ENCODE measurements at places on chromosomes 12 and 14.

DNA sequence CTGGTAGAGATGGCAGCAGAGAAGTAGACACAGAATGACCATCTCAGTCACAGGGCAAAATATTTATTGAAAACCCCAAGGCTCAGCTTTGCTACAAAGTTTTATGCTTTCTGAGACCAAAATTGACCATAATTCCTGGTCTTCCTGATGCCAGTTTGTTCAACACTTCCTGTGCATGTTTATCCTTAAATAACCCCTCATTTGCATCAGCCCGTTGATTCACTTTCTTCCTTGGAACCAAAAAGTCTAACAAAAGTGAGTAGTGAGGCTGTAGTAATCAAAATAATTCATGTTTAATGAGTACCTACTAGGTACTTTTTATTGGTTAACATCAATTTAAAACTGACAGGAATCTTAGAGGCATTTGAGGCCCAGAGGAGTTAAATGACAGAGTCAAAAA is 51.7 kb downstream of the TRHDE start:
- no peak for DNase-seq
- H3K27ac ChIP-seq = no peak overlapping the region
- no peak overlapping the region for H3K4me3 ChIP-seq
- no peaks in the 10 kb centered on the region for H3K27me3 ChIP-seq
- H3K4me1 ChIP-seq = no peaks in the 10 kb centered on the region

DNA sequence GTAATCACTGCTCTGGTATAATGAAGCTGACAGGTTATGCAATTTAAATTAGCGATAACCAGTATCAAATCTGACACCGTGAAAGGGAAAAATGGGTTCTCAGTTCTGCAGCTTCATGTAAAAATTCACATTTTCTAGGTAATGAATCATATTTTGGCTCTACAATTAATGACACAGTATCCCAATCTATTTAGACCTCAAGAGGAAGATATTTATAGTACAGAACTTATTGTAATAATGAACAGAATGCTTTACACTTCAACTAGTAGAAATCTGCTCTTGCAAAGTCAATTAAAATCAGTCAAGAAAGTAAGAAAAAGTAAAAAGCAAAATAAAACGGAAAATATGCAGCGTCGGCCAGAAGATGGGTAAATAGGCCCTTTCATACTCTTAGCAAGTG is 24.3 kb downstream of the SEL1L start:
- no peak overlapping the region for H3K4me3 ChIP-seq
- H3K27me3 ChIP-seq = no peaks in the 10 kb centered on the region
- no peak for DNase-seq
- H3K4me1 ChIP-seq = no peaks in the 10 kb centered on the region

- peaks cover 36% of the 10 kb centered on the region for H3K36me3 ChIP-seq
- peak overlapping the region; percentile 93 for H3K4me3 ChIP-seq
- DNase-seq = peak; percentile 18
- no peaks in the 10 kb centered on the region for H3K27me3 ChIP-seq
- peaks cover 48% of the 10 kb centered on the region for H3K4me1 ChIP-seq
Measured at GRCh38 chr12:56723889-56724700, 1.0 kb downstream of the NACA start.

DNA sequence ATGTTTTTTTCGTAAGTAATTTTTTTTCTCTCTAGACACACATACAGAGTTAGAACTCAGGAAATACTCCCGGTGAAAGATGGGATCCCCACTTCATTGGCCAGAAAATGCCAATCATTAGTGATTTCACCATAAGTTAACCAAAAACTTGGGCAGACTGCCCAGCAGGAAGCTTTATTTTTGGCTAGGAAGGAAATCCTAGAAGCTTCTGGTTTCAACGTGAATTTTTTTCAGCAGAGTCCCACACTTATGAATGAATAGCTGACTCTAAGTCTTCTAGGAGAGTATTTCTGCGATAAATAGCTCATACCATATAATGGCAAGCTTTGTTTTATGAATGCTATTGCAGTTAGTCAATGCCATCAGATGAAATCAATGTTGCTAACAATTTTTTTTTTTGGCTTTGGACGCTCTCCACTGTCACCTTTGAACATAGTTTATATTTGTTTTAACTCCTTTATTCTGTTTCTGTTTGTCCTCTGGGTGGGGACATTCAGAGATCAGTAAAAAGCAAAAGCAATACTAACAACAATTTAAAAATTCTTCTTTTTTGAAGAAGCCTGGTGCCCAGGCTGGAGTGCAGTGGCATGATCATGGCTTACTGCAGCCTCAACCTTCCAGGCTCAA is 9.5 kb downstream of the PPP1CC start:
- H3K4me3 ChIP-seq = no peak overlapping the region
- peaks cover 19% of the 10 kb centered on the region for H3K4me1 ChIP-seq
- DNase-seq = no peak
- no peak overlapping the region for H3K27ac ChIP-seq
- peaks cover 39% of the 10 kb centered on the region for H3K36me3 ChIP-seq
- H3K27me3 ChIP-seq = no peaks in the 10 kb centered on the region

DNA sequence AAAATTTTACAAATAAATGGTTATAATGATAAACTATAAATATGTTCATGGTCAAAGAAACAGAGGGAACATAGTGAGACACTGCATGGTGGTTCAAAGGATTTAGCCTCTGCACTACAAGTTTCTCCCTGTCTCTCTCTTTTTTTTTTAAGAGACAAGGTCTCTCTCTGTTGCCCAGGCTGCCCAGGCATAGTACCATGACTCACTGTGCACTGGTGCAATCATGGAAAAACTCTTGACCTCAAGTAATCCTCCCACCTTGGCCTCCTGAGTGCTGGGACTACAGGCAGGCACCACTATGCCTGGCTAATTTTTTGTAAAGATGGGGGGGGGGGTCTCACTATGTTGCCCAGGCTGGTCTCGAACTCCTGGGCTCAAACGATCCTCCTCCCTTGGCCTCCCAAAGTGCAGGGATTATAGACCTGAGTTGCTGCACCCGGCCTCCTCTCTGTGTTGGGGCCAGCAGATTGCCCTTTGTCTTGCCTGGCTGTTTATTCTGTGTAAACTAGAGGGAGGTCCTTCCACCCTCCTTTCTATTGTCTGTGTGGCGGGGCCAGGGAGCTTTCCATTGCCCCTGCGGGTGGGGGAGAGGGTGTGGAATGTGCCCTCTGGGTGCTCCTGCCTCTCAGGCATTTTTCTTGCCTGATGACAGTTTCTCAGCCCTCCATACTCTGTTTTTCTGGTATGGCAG is 22.1 kb downstream of the MTHFD1 start:
- no peaks in the 10 kb centered on the region for H3K4me1 ChIP-seq
- H3K27ac ChIP-seq = peak overlapping the region; percentile 37
- H3K27me3 ChIP-seq = no peaks in the 10 kb centered on the region
- peak; percentile 55 for DNase-seq
- H3K36me3 ChIP-seq = peaks cover 19% of the 10 kb centered on the region

- H3K27ac ChIP-seq = peak overlapping the region; percentile 95
- peaks cover 33% of the 10 kb centered on the region for H3K27me3 ChIP-seq
Measured at GRCh38 chr12:4271717-4272423, 1.7 kb upstream of the CCND2 start.

- no peaks in the 10 kb centered on the region for H3K36me3 ChIP-seq
- H3K27me3 ChIP-seq = no peaks in the 10 kb centered on the region
- H3K4me3 ChIP-seq = no peak overlapping the region
- no peak for DNase-seq
- no peak overlapping the region for H3K27ac ChIP-seq
Measured at GRCh38 chr12:120013659-120014380, 24.8 kb downstream of the BICDL1 start.

DNA sequence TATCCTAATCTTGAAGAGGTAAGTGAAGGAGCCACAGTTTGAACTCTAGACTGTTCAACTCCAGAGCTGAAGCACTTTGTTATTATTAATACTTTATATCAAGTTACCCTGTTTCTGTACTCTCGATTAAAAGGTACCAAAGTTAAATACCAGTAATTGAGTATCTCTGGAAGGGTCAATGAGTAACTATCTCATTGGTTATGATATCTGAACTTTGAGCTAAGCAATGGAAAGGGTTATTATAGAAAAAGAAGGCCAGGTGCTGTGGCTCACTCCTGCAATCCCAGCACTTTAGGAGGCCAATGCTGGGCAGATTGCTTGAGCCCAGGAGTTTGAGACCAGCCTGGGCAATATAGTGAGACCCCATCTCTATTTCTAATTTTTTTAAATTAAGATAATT is 9.9 kb downstream of the TMEM19 start:
- no peaks in the 10 kb centered on the region for H3K36me3 ChIP-seq
- H3K4me3 ChIP-seq = no peak overlapping the region
- no peaks in the 10 kb centered on the region for H3K4me1 ChIP-seq
- no peak for DNase-seq

DNA sequence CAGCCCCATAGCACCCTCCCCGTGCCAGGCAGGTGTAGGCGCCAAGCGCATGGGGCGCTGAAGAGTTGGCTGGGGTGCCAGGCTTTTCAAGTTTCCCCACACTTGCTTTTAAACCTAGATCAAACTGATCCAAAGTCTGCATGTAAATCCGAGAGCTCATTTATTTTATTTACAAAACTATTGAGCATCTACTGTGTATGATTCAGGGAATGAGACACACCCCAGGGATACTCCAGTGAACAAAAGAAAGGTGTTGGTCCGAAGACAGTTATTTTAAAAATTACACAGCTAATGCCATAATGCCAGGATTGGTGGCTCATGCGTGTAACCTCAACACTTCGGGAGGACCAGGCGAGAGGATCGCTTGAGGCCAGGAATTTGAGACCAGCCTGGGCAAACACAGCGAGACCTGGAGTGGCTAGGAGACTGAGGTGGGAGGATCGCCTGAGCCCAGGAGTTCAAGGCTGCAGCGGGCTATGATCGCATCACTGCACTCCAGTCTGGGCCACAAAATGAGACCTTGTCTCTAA is 780 bp upstream of the SLC41A2 start:
- H3K36me3 ChIP-seq = no peaks in the 10 kb centered on the region
- 0 out of 2 replicates have a peak, but pooled peaks cover 9% of the 10 kb centered on the region for H3K4me1 ChIP-seq
- peak overlapping the region; percentile 75 for H3K4me3 ChIP-seq
- peak; percentile 26 for DNase-seq
- peaks cover 35% of the 10 kb centered on the region for H3K27me3 ChIP-seq
- no peak overlapping the region for H3K27ac ChIP-seq

- no peaks in the 10 kb centered on the region for H3K4me1 ChIP-seq
- no peak overlapping the region for H3K4me3 ChIP-seq
- H3K27me3 ChIP-seq = no peaks in the 10 kb centered on the region
- no peak overlapping the region for H3K27ac ChIP-seq
Measured at GRCh38 chr12:16492820-16493797, 112.9 kb downstream of the LMO3 start.

- peaks cover 25% of the 10 kb centered on the region for H3K4me1 ChIP-seq
- no peak overlapping the region for H3K27ac ChIP-seq
- H3K27me3 ChIP-seq = no peaks in the 10 kb centered on the region
- peak; percentile 36 for DNase-seq
- no peak overlapping the region for H3K4me3 ChIP-seq
Measured at GRCh38 chr12:65958456-65958855, 134.2 kb downstream of the HMGA2 start.

GRCh38 chr12:91785655-91786498 is 359.8 kb downstream of the BTG1 start:
- DNase-seq = no peak
- no peak overlapping the region for H3K4me3 ChIP-seq
- no peaks in the 10 kb centered on the region for H3K36me3 ChIP-seq
- H3K4me1 ChIP-seq = peaks cover 13% of the 10 kb centered on the region
- H3K27ac ChIP-seq = no peak overlapping the region

GRCh38 chr12:105783983-105784947 is 354.5 kb downstream of the NUAK1 start:
- H3K4me3 ChIP-seq = no peak overlapping the region
- no peaks in the 10 kb centered on the region for H3K36me3 ChIP-seq
- H3K4me1 ChIP-seq = peaks cover 6% of the 10 kb centered on the region

- no peak overlapping the region for H3K4me3 ChIP-seq
- H3K36me3 ChIP-seq = no peaks in the 10 kb centered on the region
- no peaks in the 10 kb centered on the region for H3K27me3 ChIP-seq
- H3K4me1 ChIP-seq = no peaks in the 10 kb centered on the region
- H3K27ac ChIP-seq = no peak overlapping the region
Measured at GRCh38 chr14:74848768-74849167, 27.2 kb downstream of the PROX2 start.

DNA sequence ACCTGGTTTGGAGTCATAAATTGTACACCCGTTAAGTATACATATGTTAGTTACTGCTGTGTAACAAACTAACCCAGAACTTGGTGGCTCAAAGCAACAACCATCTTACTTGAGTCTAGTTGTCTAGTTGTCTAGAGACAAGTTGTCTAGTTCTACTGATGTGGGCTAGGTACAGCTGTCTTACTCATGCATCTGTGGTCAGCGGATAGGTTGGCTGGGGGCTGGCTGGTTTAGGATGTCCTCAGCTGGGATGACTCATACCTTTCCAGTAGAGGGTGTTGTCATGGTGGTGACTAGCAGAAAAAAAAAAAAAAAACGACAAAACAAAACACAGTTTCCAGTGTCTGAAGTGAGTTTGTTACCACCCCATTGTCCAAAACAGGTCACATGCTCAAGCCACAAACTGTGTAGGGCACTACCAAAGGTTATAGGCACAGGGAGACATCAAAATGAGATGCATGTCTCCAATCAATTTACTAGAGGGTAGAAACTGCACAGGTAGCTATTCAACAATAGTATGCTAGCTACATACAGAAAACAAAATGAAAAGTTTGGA is 680.3 kb downstream of the MED13L start:
- no peak for DNase-seq
- peaks cover 9% of the 10 kb centered on the region for H3K4me1 ChIP-seq
- no peaks in the 10 kb centered on the region for H3K27me3 ChIP-seq
- H3K36me3 ChIP-seq = no peaks in the 10 kb centered on the region
- no peak overlapping the region for H3K27ac ChIP-seq

DNA sequence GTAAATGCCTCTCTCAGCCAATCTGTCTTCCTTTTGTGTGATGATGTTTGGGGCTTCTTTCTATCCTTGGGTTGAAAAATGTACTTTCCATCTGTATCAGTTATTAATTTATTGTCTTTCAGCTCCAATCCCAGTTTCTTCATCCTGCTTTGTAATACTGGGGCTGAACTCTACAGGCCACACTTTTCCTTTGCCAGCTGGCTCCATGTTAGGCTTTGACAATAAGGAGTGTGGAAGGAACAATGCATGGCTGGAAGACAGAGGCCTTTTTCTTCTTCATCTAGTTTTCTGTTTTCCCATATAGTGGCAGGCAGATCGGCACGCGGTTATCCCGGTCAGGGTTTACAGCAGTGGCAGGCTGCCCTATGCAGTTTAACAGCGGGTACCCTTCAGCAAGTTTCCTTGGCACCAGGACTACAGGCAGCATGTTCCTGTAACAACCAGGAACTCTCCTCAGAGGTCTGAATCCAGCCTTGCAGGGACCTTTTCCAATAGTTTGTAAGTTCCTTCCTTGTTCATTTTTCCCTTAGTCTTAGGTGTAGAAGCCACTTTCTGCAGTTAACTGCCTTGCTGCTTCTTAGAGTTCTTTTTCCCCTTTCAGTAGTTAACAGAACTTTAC is 38.5 kb upstream of the CRACR2A start:
- H3K36me3 ChIP-seq = no peaks in the 10 kb centered on the region
- no peak for DNase-seq
- peaks cover 44% of the 10 kb centered on the region for H3K4me1 ChIP-seq
- no peak overlapping the region for H3K4me3 ChIP-seq
- H3K27me3 ChIP-seq = no peaks in the 10 kb centered on the region

GRCh38 chr12:54526812-54527630 is 22.4 kb upstream of the PDE1B start:
- H3K27ac ChIP-seq = no peak overlapping the region
- no peak overlapping the region for H3K4me3 ChIP-seq
- DNase-seq = peak; percentile 93
- no peaks in the 10 kb centered on the region for H3K36me3 ChIP-seq
- H3K27me3 ChIP-seq = peaks cover under 1% of the 10 kb centered on the region

- H3K36me3 ChIP-seq = no peaks in the 10 kb centered on the region
- H3K4me3 ChIP-seq = no peak overlapping the region
- peak; percentile 74 for DNase-seq
Measured at GRCh38 chr14:104370256-104370870, 209.2 kb upstream of the C14orf180 start.
